ENCODE measurements at places on chromosomes 7 and 10. TPM values are rescaled to one million over a fixed set of nuclear protein-coding genes. Genes with fewer than 3 reads are reported as not detected.

Gene ZEB1
- 58.3 TPM for total RNA-seq

Gene ZNF727
- 12.1 TPM for total RNA-seq

Gene TES
- 157 TPM for total RNA-seq

Gene ARHGAP19
- total RNA-seq = 7.3 TPM

Gene ACBD7
- total RNA-seq = 0.73 TPM

Gene CCDC172
- total RNA-seq = not detected

Gene GPER1
- total RNA-seq = 12.5 TPM

Gene SMKR1
- 1.0 TPM for total RNA-seq

Gene TUBB8
- 0.50 TPM for total RNA-seq

Gene ZNF488
- not detected for total RNA-seq

Gene LOXL4
- total RNA-seq = 11.9 TPM

Gene SPOCK2
- total RNA-seq = 14.9 TPM

Gene PDGFA
- 20.0 TPM for total RNA-seq

Gene SFTPA1
- not detected for total RNA-seq

Gene ENO4
- total RNA-seq = 1.8 TPM

All from thyroid gland (tissue), 4 donors.